ENCODE measurements at places on chromosomes 7 and 10.
A peak's percentile ranks its signal among the peaks of the same experiment; 100 is the strongest.

DNA sequence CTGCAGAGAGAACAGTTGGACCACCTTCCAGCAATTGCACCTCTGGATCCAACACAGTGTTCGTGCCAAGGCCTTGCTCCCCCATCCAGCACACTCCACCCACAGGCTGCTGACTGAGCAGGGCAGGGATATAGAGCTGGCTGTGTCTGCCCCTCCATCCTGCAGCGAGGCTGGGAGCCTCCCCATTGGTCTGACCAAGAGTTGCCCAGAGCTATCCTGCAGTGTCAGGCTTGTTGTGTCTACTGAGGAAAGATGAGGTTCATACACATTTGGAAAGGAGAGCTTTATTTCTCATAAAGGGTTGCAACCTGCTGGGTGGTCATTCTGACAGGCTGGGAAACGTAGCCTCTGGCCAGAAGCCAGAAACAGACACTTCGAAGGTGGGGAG, 27.1 kb downstream of the PRF1 start:
- DNase-seq, result no peak

GRCh38 chr7:50641442-50642405, 76.5 kb upstream of the DDC start:
- no peak for DNase-seq

- peak; percentile 37 for DNase-seq
These were observed 367.7 kb downstream of the PHF14 start for GRCh38 chr7:11341285-11341944.

GRCh38 chr10:91162050-91162494, 58.4 kb upstream of the PCGF5 start:
- DNase-seq, result no peak

DNA sequence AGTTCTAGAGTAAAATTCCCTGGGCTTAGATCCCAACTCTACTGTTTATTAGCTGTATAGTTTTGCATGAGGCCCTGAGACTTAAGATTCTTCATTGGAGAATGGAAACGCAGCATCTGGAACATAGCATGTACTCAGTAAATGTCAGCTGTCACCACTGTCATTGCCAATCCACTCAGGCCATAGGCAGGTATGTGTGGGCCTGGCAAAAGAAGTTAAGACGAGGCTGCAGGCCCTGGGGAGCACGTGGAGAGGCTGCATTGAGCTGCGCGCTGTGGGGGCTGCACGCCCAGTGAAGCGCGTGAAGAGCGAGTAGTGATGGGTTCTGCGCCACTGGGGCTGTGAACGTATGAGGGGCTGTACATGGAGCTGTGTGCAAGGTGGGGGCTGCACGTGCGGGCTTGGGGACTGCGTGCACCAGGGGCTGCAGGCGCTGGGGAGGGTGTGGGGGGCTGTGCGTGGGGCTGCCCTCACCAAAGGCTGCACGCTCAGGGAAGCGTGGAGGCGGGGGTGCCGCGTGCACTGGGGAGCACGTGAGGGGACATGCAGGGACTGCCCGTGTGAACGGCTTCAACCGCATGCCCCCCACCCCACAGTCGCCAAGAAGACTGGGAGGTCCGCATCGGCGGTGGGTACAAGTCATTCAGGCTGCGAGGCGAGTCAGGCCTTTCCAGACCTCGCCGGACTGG, 85.5 kb downstream of the PRR15 start:
- DNase-seq, result no peak

DNA sequence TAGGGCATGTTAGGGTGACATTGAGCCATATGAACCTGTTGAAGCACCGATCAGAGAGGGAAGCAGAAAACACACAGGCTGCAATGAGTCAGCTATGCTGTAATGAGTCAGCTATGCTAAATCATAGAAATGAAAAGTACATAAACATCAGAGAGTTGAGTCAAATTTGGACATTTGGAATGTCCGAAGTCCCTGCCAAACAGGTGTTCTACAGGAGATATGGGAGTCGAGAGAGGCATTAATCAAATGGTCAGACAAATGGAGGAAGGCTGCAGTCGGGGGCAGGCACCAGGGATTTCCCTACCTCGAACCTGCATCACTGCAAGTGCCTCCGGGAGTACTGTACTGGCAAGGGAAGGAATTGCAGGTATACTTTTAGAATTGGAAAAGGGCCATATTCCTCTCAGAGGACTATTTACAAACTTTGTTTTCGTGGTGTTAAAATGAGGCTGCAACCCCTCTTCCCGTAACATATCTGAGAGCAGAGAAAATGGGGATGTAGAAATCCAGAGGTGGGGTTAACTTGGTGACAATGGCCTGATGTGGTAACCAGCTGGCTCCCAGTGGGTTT, 8.8 kb upstream of the ZC3HAV1 start:
- DNase-seq, result no peak

DNA sequence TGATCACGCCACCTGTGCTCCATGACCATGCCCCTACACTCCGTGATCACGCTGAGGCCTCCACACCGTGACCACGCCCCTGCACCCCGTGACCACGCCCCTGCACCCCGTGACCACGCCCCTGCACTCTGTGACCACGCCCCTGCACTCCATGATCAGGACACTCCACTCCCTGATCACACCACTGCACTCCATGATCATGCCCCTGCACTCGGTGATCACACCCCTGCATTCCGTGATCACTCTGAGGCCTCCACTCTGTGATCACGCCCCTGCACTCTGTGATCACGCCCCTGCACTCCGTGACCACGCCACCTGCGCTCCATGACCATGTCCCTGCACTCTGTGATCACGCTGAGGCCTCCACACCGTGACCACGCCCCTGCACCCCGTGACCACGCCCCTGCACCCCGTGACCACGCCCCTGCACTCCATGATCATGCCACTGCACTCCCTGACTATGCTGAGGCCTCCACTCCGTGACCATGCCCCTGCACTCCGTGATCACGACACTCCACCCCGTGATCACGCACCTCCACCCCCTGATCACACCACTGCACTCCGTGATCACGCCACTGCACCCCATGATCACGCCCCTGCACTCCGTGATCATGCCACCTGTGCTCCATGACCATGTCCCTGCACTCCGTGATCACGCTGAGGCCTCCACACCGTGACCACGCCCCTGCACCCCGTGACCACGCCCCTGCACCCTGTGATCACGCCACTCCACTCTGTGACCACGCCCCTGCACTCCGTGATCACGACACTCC, 27.7 kb downstream of the STK32C start:
- no peak for DNase-seq

DNA sequence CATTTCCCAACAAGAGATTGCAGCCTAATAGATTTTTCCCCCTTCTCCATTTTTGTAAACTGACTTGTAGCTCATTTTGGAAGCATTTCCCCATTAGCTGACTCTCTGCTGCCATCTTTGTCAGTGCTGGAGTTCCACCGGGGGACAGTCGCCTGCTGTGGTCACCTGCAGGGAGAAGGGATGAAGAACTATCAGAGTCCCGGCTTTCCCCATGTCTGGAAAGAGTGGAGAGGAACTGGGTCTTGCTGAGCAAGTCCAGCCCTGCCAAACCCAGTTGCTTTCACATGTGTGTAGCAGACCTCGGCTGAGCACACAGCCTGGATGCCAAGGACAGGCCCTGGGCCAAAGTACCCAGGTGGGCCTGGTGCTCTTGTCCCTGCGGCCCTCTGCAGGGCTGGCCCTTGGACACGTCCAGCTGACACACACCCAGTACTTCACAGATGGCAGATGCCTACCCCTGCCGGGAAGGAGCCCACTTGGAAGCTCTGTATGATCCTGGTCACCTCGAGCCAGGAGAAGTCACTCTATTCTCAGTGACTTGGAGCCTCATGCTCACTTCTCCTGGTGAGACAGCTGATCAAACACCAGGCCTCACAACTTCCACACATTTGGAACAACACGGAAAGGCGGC, 157.3 kb upstream of the NPVF start:
- no peak for DNase-seq

DNA sequence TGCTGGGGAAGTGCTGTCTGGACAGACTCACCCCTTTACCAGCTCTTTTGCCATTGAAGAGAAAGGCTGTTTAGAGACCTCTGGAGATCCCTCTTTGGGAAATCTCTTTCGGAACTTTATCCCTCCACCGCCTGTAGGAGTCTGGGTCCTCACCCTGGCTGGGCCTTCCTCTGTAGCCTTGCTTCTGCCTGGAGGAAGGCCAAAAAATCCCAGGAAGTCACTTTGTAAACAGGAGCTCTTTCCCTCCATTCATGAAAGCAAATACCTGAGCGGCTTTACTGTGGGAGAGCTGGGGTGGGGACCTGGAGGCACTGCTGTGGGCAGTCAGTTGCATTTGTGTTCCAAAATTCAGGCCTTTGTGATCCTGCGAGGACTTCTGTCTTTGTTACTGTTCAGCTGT, 126.2 kb downstream of the KLF6 start:
- DNase-seq, result no peak

DNA sequence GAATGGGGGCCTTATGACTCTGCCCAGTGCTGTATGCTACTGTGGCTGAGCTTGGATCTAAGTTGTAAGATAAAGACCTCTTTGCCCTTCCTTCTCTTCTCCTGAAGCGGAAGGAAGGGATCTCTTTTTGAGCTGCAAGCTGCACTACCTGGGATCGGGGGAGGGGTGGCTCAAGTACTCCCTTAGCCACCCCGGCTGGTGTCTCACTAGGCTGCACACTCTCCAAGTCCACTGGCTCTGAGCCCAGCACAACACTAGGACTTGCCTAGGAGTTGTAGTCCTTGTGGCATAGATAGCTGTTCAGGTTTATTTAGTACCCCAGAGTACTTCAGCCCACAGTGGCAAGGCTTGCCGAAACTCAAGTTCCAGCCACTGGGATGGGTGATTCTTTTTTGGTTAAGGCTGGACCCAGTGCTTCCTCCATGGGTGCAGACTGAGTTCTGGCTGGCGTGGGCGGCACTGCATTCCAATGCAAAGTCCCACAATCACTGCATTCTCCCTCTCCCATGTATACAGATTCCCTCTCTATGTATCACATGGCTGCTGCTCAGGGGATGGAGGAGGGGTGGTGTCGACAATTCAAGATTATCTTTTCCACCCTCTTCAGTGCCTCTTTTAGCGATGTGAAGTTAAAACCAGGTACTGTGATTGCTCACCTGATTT, 76.2 kb upstream of the SLC25A13 start:
- DNase-seq, result no peak

GRCh38 chr7:101815826-101816594, 1.4 kb upstream of the CUX1 start:
- no peak for DNase-seq

GRCh38 chr7:125644109-125644508, 714.5 kb upstream of the POT1 start:
- no peak for DNase-seq

DNA sequence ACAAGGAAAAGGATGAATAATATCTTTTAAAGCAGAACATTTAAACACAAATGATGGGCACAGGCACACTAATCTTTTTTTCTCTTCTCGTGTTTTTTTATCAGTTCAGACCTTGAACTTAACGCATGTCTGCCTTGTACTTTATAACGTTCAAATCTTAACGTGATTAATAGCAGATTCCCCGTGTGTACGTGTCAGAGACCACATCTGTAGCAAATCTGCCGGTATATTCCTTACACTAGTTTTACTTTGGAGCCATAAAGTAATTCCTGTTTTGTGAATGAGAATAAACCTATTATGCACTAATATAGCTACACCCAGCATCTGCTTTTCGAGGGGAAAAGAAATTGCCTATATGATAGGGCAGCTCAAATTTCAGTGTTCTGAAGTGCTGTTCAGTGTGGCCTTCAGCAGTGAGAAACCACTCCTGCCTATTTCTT, 166.0 kb upstream of the TCF7L2 start:
- no peak for DNase-seq

DNA sequence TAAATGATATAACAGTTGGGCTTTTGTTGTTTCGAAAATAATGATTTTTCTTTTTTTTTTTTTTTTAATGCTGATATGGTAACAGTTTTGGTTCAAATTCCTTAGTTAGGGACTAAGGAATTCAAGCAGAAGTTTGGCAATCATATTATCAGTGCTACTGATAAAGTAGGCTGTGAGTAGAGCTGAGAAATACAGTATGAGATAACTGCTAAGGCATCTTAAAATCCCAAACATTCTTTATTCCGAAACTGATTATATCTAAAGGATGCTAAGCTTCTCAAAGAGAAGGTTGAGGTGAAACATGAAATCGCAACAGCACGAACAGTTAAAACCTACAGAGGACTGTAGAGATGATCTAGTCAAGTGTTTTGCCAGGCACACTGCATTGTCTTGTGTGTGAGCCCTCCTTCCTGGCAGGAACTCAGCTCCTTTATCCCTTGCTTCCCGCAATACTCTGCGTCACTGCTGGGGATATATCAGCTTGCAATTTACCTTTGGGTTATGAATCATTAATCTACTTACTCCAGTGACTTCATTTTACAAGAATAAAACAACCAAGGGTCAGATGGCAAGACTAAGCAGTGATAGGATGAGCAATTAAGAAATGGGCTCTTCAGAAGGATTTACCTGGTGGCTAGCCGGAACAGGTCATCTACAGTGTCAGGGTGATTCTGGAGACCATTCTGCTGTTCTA, 36.7 kb downstream of the IRF5 start:
- no peak for DNase-seq

DNA sequence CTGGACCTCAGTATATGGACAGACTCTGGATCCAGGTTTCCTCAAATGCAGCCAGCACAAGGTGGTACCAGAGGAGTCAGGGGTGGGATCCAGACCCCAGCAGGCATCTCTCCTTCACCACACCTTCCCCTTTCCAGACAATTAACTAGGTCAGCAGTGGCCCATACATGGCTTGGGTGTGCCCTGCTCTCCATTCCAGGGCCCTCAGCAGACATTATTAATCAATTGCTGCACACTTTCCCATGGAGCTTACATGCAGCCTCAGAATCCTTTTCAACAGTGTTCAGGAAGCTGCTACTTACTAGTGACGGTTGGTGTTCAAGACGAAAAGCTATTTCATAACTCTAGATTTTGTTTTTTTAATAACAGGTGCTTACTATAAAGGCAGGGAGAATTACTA, 6.0 kb downstream of the COL13A1 start:
- no peak for DNase-seq

DNA sequence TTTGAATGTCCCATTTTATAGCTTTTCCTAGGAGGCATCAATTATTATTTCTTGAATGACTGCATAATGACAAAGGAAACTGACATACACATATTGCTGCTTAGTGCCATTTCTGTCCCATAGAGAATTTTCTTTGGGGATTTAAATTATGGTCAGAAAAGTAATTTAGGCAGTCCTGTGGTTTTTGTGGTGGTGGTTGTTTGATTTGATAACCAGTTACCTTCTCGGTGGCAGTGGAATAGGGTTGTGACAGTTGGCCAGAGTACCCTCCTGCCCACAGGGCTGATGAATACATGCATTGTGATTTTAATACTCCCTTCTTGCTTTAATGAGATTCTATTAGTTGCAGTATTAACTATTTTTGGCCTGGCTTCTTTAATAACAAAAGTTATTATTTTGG, 6.6 kb upstream of the SGCE start:
- DNase-seq, result no peak

DNA sequence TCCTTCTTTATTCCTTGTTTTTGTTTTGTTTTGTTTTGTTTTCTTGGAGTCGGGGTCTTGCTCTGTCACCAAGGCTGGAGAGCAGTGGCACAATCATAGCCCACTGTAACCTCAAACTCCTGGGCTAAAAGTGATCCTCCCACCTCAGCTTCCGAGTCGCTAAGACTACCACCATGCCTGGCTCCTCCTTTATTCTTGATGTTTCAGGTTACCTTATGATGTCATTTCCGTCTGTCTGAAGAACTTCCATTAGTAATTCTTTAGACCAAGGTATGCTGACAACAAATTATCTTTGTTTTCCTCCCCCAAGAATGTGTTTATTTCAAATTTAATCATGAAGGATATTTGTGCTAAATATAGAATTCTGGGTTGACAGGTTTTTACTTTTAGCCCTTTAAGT, 18.1 kb upstream of the ATAD1 start:
- DNase-seq, result no peak

- no peak for DNase-seq
These were observed 3.7 kb downstream of the FGF8 start for GRCh38 chr10:101772017-101772894.

GRCh38 chr7:105678811-105679495, 97.7 kb upstream of the EFCAB10 start:
- no peak for DNase-seq
